ENCODE measurements at places on chromosomes 2 and 18.

- DNase-seq, result peak; percentile 69
Observed at GRCh38 chr2:159921752-159922404, 123.9 kb upstream of the CD302 start.

GRCh38 chr2:130810490-130810889 lies 26.2 kb upstream of the ARHGEF4 start:
- DNase-seq, result no peak

DNA sequence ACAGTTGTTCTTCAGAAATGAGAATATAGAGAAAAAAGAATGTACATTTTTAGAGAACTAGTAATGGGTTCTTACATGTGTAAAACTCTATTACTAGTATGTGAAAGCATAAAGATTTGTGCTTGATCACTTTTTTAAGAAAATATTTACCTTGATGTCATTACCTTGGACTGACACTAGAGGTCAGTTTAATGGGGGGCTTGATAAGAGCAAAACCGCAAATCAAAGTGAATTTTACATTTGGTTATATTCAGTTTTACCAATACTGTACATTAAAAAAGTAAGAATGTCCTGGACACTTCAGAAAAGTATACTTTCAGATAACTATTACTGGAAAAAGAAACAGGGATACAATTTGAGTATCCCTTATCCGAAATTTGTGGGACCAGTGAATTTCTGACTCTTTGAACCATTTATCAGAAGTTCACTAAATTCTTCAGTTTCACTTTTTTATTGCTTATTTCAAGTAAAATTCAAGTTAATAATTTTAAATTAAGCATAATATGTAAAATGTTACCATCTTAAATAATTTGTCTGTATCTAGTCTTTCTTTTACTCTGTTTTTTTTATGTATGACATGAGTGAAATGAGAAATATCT lies 1149.5 kb downstream of the DSC3 start:
- DNase-seq, result no peak

GRCh38 chr18:2654169-2654927 lies 1.2 kb upstream of the SMCHD1 start:
- DNase-seq, result no peak

- peak; percentile 4 for DNase-seq
Observed at GRCh38 chr2:163182764-163183354, 344.3 kb upstream of the KCNH7 start.

- no peak for DNase-seq
Observed at GRCh38 chr18:25672490-25672889, 320.5 kb upstream of the ZNF521 start.

DNA sequence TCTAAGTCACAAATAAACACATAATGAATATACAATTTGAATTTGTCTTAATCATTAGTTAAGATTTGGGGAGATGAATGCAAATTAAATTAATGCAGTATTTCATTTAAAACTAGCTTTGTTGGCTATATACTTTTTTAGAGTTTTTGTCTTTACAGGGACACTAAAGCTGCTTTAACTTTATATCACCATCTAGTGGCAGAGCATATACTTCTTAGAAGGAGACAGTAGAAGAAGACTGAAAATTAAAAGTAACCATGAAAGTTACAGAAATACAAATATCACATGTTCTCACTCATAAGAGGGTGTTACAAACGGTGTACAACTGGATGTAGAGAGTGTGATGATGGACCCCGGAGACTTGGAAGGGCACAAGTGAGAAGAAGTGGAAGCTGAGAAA lies 268.3 kb upstream of the NETO1 start:
- no peak for DNase-seq

DNA sequence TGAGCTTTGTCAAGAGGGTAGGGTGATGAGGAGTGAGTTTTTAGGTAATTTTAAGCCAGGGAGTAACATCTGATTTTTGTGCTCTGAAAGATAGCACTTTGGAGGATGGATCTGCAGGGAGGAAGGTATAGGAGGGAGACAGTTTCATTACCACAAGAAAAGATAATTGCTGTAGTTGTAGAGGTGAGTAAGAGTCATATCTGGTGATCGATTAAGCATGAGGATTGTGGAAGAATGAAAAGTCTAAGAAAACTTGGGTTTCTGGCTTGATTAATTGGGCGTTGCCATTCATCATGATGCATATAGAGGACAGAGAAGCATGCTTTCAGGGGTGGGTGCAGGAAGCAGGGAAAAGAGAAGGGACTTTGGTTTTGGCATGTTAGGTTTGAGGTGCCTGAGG lies 18.5 kb downstream of the KCMF1 start:
- no peak for DNase-seq

DNA sequence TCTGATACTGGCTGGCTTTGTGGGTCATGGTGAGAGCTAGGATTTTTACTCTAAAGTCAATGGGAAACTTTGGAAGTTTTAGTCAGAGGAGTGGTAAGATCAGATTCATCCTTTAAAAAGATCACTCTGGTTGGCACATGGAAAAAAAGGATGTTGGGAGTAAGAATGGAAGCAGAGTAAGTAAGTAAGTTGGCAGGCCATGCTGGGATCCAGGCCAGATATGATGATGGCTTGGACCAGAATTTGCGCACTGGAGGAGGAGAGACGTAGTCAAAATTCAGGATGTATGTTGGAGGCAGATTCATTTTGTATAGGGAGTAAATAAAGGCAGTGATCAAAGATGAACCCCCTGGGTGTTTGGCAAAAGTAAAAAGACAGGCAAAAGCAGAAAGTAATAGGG lies 283.3 kb upstream of the THSD7B start:
- DNase-seq, result no peak

GRCh38 chr2:202064171-202064880 lies 8.7 kb upstream of the KIAA2012 start:
- peak; percentile 52 for DNase-seq

- DNase-seq, result peak; percentile 3
Observed at GRCh38 chr2:15560140-15560987, 770 bp downstream of the NBAS start.

DNA sequence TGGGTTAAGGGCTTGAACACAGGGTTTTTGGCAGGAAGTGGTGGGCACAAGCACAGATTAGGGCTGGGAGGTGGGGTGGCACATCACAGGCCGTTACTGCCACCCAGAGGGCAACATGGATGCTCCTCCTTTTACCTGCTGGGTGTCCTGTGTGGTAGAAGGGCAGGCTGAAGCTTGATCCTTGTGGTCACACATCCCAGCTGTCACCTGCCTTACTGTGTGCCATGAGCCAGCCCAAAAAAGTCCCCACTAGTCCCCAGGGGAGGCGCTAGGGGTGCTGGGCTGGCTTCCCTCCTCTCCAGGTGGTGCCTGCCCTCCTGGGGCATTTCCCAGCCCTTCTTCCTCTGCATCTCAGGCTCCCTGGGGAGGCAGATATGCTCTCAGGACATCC lies 50.5 kb upstream of the ALPP start:
- DNase-seq, result no peak

DNA sequence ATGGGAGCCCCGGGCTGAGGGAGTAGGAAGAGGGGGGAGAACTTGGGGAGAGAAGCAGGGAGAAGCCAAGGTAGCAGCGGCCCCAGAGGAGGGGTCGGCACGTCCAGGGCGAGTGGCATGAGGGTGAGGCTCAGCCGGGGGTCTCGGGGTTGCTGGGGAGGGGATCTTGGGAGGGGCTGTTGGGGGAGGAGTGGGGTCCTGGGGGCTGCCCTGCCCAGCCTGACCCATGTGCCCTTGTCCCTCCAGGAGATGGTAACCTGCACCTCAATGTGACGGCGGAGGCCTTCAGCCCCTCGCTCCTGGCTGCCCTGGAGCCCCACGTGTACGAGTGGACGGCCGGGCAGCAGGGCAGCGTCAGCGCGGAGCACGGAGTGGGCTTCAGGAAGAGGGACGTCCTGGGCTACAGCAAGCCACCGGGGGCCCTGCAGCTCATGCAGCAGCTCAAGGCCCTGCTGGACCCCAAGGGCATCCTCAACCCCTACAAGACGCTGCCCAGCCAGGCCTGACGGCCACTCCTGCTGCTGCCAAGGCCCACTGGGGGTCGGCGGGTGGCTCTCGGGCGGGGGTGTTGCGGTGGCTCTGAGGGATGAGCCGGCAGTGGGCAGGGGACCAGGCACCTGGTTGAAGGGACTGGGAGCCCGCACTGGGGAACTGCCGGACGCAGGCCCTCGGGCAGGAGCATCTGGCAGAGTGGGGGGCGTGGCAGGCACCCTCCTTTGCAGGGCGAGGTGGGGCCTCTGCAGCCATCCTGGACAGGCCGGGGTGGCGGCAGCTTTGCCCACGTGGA lies 9.0 kb upstream of the GAL3ST2 start:
- no peak for DNase-seq

GRCh38 chr2:65070172-65070830 lies 14.1 kb downstream of the CEP68 start:
- DNase-seq, result no peak

DNA sequence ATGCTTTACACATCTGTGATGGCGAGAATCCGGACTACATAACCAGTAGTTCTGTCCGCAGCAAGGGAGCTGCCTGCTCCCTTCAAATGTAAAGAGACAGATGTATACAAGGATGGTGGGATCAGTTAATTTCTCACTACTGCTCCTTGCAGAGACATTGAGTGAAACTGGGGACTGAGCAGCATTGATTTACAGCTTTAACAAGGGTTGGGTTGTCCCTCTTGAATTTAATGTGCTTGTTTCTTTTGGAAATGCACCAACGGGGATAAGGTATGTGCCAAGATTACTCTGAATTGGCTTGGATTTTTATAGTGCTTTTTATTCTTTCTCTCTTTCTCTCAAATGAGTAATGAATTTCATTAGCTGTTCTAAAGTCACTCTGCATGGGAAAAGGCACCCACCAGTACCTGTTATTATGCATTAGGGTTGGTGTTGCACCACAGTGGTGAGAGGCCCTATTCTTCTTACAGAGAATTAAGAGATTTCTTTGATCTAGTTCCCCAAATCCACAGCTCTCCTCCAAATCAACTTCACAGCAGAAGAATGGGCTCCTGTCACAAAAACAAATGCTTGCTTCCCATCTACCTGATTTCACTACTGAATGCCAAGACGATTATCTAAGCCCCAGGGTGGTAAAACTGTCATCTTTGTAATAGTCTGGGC lies 107.6 kb downstream of the DOCK10 start:
- no peak for DNase-seq

GRCh38 chr18:67354091-67354490 lies 162.4 kb downstream of the DSEL start:
- no peak for DNase-seq

DNA sequence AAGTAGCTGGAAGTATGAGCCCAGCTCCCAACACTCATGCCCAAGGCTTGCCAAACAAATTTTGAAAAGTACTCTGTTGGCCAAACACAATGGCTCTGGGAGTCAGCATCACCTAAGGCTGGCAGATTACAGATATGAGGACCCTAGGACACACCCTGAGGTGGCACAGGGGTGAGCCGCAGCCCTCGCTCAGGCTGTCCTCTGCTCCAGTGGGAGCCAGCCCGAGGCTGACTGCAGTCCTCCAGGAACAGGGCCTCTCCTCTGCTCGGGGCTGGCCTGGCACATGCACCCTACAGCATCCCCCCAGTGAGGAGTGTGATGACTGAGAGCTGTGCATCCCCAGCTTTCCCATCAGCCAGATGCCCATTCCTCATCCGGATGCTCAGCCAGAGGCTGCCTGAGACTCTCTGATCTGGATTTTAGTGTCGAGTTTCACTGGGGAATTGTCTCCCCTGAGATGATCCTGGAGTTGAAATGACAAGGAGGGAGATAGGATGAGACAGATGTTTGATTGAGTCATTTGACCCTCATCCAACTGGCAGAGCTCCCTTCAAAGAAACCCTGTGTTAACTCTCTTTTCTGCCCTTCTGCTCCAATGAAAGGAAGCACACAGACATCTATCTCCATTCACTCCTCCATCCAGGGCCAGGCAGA lies 269.3 kb upstream of the NCKAP5 start:
- no peak for DNase-seq

DNA sequence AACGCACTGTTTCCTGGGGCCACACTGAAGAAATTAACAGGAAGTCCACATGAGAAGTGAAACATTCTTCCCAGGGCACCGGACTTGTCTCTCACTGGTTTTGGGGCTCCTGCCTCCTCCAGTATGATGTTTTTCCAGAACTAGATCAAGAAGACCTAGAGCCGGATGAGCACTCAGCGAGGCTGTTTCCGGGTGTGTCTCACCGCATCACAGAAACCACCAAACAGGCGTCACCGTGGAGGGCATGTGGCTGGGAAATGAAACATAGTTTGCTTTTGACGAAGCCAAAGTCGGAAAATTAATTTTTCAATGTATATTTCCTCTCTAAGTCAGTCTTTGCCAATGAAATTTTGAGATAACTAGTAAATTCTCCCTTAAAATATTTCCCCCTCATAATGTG lies 314.0 kb upstream of the SALL3 start:
- no peak for DNase-seq

DNA sequence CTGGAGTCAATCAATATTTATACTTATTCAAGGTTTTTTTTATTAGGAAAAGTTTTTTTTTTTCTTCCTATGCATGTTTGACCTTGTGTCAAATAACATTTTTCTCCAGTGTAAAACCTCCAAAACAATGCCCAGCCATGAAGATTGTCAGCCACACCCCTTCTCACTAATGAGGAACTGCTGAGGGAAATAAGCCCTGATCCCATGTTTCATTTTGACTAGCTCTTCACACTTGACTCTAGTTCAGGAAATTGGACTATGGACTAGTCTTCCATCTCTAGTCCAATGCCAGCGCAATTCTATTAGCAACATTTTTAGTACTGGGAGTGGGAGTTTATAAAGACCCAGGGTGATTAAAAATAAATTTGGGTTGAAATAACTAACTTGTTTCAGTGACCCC lies 275.6 kb upstream of the CXCR4 start:
- DNase-seq, result peak; percentile 82

DNA sequence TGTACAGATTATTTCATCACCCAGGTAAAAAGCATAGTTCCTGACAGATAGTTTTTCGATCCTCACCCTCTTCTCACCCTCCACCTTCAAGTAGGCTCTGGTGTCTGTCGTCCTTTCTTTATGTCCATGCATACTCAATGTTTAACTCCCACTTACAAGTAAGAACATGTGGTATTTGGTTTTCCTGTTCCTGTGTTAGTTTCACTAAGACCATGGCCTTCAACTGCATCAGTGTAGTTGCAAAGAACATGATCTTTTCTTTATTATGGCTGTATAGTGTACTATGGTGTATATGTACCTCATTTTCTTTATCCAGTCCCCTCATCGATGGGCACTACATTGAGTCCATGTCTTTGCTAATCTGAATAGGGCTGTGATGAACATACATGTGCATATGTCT lies 184.2 kb downstream of the KCNJ3 start:
- DNase-seq, result no peak

GRCh38 chr2:119753930-119754321 lies 5.8 kb upstream of the PTPN4 start:
- DNase-seq, result peak; percentile 77

Data from inflammatory macrophage treated with lipopolysaccharide for 4 hours (primary cell).